ENCODE measurements at places on chromosomes 5 and 9.

DNA sequence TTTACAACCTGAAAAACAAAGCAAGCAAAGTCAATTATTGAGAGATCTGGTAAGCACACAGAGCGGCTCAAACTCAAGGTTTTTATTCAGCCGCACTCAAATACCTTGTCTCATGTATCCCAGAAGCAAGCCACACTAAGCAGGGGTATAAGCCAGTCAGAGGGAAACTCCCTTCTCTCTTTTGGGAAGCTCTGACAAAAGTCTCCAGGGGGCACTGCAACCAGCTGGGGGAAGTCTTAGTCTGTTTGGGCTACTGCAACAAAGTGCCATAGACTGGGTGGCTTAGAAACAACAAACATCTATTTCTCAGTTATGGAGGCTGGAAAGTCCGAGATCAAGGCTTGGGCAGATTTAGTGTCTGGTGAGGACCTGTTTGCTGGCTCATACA, 246.0 kb downstream of the ENC1 start:
- DNase-seq: no peak

DNA sequence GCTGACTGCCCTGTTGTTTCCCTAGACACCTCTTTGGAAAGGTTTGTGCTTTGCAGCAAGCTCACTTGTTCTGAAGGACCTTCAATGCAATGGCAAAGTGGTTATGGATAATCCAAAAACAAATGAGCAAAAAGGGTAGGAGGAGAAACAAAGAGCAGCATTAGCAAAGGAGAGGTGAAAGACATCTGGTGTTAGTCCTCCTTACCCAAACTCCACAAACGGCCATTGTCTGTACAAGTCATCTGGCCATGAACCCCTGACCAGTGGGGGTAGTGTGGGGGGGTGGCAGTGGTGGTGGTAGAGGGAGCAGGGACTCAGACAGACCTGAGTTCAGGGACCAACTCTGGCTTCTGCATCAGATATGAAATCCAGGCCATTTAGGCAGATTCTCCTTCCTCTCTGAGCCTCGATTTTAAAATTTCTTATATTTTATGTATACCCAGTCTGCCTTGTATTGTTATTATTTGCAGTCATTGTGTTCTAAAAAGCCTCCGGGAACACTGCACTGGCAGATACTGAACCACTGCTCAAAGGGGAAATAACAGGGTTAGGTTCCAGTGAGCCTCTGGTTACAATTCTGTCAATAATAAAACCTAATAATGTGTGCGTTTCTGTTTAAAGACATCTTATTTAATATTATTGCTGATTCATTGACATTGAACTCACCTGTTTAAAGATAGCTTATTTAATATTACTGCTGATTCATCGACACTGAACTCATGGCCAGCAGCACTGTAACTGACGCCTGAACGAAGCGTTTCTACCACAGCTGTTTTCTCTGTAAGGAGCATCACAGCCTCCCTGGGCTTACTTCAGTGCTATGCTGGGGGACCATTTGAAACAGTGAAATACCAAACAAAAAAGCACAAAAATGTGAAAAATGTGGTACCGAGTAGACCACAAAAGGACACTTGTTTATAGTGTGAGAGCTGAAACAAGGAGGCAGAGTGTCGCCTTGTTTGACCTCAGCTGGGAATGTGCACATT, 156.0 kb downstream of the SEC61B start:
- no peak for DNase-seq

DNA sequence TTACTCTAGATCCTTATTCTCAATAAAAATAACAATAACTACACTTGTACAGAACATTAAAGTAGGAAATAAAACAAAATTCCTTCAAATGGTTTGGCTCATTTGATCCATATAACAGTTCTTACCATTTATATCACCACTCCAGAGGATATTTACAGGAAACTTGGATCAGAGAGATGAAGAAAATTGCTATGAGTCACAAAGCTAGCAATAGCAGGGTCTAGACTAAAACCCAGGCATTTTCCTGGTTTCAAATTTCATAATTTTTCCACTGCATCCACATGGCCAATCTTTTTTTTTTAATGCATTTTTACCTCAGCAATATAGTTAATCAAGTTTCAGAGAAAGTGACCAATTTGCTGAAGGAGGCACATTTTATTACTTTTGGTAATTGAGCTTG, 299.2 kb downstream of the ELAVL2 start:
- DNase-seq: no peak

GRCh38 chr5:65624571-65625555, at the start of the genes SHLD3 and TRAPPC13:
TSS of gene SHLD3 (plus strand) at chr5:65625027. CDS start at chr5:65629588, 4,561 bp downstream.
TSS of gene TRAPPC13 (plus strand) at chr5:65625027. CDS start at chr5:65625061, 34 bp downstream.
- peak; percentile 72 for DNase-seq

DNA sequence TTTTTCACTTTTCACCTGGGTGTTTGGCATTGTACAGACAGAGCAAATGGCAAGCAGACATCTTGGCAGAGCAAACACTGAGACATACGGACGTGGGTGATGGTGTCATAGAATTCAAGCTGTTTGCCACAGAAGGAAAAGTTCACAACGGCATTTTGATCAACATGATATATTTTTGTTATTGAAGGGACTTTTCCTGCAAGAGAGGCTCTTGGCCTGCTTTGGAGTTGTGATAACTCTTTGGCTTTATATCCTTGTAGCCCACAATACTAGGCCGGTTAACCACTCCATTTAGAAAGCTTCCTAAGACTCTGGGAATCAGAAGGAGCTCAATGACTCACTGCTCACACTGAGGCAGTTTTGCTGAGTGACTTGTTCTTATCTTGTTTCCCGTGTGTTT, 1038.3 kb downstream of the TLE1 start:
- DNase-seq: no peak

DNA sequence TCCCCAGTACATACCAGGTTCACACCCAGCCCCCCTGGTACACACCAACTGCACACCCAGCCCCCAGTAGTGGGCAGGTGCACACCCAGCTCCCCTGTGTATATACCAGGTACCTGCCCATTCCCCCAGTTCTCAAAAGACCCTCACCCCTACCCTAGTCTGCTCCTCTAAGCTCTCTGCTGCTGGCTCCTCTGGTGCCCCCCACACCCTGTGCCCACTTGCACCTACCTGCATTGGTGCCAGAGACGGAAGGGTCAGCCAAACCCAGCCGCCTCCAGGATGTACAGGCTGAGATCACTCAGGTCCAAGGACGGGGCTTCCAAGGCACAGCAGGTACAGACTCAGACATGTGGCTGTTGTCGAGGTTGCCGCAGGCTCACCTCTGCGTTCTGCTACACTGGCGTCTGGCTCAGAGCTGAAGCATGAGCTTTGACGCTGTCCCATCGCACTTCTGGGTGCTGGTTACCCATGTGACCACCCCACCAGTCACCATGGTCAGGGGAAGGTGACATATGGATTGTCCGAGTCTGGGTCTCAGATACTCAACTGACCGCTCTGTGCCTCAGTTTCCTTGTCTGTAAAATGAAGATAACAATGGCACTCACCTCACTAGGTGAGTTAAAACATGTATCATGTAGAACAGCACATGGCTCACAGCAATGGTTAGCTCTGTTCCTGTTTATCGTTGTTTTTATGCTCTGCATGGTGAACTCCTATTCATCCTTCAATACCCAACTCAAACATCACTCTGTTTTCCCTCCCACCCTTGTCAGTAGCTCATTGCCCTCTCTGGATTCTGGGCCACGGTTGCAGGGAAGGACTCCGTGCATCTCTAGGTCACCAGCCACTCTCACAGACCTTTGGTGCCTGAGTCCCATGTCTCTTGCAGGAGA, 45.3 kb upstream of the SUSD3 start:
- no peak for DNase-seq

DNA sequence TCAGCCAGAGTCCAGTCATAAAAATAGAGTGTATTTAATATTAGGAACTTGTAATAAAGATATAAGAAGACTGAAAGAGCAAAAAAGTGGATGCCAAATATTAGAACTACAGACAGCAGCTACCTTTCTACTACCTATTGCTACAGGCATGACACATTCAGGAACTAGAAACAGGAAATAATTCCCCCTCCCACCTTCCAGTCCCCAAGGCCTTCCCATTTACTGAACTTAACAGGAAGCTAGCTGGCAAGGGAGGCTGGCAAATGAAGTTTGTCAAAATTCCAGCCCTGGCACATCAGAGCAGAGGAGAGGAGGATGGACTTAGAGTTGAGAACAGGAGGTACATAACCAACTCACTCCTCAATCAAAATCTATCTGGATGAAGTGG, 50.2 kb upstream of the RIC1 start:
- no peak for DNase-seq

Data from NCI-H1930 (cell line).